Fibroblast of lung (primary cell): ENCODE measurements at places on chromosomes 11 and 22.

DNA sequence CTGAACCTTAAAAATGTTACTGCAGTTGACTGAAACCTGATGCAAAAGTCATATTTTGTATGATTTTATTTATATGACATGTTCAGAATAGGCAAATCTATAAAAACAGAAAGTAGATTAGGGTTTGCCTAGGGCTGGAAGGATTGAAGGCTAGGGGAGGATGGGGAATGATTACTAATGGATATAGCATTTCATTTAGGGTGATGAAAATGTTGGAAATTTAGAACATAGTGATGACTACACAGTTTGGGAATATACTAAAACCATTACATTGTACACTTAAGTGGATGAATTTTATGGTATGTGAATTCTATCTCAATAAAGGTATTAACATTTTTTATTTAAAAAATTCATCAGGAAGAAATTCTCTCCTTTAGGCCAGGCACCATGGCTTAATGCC, 22.9 kb upstream of the PAFAH1B2 start:
- DNase-seq, result peak; percentile 60

DNA sequence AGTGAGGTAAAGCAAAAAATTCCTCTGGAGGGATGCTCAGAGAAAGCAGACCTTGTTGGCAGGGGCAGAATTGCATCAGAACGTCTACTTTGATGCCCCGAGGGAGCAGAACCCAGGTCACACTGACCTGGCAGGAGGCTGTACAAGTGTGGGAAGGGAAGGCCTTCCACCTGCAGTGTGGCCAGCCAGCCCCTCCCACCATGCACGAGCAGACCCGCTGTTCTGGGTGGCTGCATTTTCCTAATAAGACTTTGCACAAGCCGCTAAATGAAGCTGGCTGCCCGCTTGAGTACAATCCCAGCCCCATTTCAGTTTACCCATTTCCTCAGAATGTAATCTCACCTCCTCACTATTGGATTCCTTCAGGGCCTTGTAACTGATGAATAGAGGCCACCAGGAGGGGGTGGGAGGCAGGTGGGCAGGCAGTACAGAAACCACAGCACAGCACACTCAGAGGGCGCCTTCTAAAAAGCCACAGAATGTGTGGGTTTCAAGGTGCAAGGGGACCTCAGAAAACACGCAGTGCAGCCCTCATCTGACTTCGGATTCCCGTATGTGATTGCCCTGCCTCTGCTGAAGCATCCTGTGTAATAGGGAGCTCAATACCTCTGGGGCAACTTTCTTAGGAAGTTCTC, 316.6 kb downstream of the OPCML start:
- DNase-seq, result no peak

DNA sequence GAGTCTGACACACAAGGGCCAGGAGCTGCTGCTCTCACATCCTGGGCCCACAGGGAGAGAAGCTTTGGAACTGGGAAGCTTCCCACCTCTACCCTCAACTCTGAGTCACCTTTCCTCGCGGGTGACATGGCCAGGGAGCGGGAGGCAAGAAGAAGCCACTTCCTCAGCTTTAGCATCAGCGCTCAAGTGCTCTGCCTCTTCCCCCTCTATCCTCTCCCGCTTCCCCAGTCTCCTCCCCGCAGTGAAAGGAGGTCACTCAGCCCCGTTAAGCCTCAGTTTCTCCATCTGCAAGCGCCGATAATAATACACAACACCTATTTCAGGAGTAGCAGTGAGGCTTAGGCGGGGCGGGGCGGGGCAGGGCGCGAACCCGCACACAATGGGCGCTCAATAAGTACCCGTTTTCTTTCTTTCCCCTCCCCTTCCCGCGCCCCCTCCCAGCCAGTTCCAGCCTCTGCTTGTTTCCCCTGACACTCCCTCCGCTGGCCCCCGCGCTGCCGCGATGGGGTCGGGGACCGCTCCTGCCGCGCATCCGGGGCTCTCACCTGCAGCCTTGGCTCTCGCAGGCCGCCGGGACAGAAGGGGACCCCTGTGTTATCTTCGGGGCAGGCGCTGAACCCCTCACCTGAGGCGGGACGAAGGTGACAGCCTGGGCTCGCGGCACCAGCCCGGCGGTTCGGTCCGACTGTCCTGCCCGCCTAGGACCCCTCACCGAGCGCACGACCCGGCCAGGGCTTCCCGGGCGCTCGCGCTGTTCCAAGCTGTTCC, 892 bp downstream of the GDPD5 start:
- peak; percentile 42 for DNase-seq

- peak; percentile 72 for DNase-seq
Measured at GRCh38 chr11:27161071-27161470, 120.5 kb downstream of the BBOX1 start.

- no peak for DNase-seq
Measured at GRCh38 chr22:46148816-46149511, 1.4 kb upstream of the PPARA start.

- no peak for DNase-seq
Measured at GRCh38 chr11:44824300-44824704, 97.5 kb downstream of the TSPAN18 start.

- no peak for DNase-seq
Measured at GRCh38 chr11:123562158-123562557, 92.3 kb downstream of the SCN3B start.

GRCh38 chr11:17066691-17067090, 10.8 kb downstream of the RPS13 start:
- DNase-seq, result no peak

GRCh38 chr11:88068848-88069554, 106.2 kb downstream of the RAB38 start:
- DNase-seq, result no peak
